Activated T-cell treated with anti-CD3 and anti-CD28 coated beads, Interleukin-2, amount 50 U/mL, for 1 hour (primary cell): ENCODE measurements at places on chromosomes 5 and 9.

GRCh38 chr5:14211818-14212803, 69.0 kb downstream of the TRIO start:
- DNase-seq, result no peak

DNA sequence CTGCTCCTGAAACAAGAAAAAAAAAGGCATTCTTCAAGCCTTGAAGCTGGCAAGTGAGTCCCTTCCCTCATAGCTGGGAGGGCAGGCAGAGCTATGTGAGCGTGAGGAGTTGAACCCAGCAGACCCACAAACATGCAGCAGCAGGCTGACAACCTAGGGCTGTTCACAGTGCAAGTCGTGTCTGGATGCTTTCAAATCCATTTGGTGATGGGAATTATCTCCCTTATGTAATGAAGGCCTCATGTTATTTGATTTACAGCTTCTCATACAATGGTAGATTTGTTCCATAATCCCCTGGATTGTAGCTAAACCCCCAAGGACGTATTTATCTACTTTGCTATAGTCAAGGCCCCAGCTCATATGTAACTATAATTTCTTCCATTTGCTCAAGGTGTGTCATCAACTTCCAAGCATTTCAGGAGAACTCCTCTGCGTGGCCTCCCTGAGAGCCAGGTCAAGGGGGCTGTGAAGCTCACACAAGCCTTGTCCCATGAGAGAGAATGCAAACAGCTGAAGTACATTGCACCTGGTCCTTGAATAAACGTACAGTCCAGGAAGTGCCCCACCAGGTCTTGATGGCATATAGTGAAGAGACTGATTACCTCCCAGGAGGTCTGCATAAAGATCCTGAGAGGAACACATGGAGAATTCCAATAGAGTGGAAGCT, 124.8 kb upstream of the SLC1A3 start:
- DNase-seq, result no peak

GRCh38 chr9:86733929-86734328, 213.4 kb downstream of the GAS1 start:
- no peak for DNase-seq

GRCh38 chr9:124007565-124008302, 3.8 kb upstream of the LHX2 start:
- DNase-seq, result no peak

DNA sequence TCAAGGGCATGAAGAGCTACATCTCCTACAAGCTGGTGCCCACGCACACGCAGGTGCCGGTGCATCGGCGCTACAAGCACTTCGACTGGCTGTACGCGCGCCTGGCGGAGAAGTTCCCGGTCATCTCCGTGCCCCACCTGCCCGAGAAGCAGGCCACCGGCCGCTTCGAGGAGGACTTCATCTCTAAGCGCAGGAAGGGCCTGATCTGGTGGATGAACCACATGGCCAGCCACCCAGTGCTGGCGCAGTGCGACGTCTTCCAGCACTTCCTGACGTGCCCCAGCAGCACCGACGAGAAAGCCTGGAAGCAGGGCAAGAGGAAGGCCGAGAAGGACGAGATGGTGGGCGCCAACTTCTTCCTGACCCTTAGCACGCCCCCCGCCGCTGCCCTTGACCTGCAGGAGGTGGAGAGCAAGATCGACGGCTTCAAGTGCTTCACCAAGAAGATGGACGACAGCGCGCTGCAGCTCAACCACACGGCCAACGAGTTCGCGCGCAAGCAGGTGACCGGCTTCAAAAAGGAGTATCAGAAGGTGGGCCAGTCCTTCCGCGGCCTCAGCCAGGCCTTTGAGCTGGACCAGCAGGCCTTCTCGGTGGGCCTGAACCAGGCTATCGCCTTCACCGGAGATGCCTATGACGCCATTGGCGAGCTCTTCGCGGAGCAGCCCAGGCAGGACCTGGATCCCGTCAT, 1.4 kb downstream of the SNX18 start:
- no peak for DNase-seq

DNA sequence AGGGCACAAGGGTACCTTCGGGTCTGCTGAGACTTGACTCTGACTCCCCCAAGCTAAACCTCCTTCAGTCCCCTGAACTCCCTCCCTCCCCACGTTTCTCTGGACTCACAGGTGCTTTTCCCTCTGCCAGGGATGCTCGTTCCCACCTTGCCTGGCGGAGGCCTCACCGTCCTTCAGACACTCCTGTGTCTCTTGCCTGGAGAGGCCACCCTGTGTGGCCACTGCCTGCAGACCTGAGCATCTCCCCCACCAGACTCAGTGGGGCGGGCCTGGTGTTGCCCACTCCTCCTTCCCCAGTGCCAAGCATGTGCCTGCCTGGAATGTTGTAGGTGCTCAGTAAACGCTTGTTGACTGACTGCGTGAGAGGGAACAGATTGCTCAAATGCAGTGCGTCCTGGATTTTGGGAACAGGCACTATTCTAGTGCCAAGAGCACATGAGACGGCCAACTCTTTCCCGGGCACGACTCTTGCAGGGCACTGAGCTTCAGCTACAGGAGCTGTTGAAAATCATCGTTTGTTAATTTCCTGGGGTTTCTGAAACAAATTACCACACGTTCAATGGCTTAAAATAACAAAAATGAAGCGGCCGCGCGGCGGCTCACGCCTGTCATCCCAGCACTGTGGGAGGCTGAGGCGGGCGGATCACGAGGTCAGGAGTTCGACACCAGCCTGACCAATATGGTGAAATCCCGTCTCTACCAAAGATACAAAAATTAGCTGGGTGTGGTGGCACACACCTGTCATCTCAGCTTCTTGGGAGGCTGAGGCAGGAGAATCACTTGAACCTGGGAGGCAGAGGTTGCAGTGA, 71.0 kb upstream of the BARHL1 start:
- DNase-seq, result no peak

DNA sequence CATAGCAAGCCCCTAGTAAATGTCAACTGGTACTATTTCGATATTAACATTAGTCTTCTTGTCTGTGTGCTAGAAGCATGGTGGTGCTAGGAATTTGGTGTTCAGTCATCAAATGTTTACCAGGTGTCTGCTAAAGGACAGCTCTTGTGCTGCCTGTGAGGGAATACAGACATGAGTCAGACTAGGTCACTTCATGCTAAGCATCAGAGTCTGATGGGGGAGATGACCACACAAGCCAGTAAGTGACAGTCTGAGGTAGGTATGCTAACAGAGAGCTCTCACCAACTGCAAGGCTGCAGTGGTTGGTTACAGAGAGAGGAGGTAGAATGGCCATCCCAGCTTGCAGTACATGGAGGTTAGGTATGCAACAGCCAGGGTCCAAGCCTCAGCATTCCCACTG, 320.9 kb downstream of the CDK5RAP2 start:
- no peak for DNase-seq

GRCh38 chr5:132493241-132493640, 2.7 kb upstream of the IRF1 start:
- DNase-seq, result no peak

- DNase-seq, result no peak
These were observed 1952.6 kb upstream of the WWC1 start for GRCh38 chr5:166338801-166339200.

- DNase-seq, result no peak
These were observed 37.4 kb downstream of the PTTG1 start for GRCh38 chr5:160458806-160459800.

- DNase-seq, result no peak
These were observed 79.3 kb upstream of the ZNF618 start for GRCh38 chr9:113796646-113797426.

- no peak for DNase-seq
These were observed 60.5 kb downstream of the DAP start for GRCh38 chr5:10700516-10700915.

DNA sequence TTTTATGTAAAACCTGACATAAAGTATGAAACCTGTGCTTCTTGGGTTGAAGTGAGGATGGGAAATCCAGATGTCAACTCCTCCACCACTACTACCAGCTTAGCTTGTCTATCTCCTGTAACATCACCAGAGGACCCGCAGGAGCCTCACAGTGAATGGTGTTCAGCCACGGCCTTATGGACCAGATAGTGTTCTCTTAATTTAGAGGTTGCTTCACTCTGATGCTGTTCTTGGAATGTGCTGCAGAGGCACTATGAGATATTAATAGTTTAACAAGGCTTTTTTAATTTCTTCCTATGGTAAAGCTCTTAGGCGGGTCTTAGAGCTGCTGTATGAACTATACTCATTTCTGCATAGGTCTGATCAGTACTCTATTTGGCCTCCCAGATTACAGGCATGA, 27.9 kb downstream of the NFX1 start:
- DNase-seq, result no peak

DNA sequence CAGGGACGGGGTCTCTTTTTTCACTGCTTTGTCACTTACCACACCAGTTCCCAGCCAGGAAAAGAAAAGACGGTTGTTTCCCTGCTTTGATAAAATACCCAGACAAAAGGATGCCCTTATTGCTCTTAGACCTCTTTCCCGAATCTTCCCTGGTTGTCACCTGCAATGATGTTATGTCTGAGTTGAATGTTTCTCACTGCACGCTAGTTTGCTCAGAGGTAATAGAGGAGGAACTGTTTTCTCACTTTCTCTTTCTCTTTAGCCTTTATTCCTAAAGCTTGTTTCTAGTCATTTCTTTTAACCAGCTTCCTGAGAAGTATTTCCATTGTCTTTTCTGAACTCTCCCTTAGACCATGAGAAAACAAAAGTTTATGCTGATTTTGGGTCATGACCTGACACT, 32.9 kb downstream of the ACER2 start:
- no peak for DNase-seq

- no peak for DNase-seq
These were observed 109.3 kb upstream of the SPDL1 start for GRCh38 chr5:169474226-169474625.

DNA sequence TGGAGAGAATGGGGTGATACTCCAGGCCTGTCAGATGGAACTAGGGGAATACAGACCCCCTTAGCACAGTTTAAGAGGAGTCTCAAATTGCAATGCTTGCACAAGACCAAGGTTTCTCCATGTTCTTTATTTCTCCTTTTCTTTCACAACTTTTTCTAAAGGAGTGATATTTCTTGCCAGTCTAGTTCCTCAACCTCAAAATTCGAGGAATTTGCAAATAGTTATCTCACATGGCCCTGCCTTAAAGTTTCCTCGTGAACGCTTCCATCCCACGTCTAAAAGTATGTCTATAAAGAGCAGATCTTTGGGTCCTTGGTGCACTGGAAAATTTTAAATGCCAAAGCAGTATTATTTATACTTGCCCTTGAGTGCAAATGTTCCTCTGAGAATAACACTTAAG, 373.8 kb upstream of the KLF4 start:
- no peak for DNase-seq

DNA sequence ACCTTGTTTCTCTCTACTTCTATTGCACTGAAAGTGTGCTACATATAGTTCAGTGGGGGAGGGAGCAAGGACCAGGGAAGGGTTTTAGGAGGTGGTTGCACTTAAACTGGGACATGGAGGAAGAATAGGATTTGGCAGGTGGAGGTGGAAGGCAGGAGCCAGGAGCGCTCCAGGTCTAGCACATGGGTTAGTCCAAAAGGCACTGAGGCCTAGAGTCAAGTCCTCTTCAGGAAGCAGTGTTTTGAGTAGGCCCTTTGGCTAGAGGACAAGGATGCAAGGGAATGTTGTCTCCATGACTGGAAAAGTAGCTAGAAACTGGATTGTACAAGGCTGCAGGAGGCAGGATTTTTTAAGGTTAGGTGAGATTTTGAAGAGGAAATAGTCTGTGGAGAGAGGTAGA, 31.5 kb downstream of the AOPEP start:
- no peak for DNase-seq

DNA sequence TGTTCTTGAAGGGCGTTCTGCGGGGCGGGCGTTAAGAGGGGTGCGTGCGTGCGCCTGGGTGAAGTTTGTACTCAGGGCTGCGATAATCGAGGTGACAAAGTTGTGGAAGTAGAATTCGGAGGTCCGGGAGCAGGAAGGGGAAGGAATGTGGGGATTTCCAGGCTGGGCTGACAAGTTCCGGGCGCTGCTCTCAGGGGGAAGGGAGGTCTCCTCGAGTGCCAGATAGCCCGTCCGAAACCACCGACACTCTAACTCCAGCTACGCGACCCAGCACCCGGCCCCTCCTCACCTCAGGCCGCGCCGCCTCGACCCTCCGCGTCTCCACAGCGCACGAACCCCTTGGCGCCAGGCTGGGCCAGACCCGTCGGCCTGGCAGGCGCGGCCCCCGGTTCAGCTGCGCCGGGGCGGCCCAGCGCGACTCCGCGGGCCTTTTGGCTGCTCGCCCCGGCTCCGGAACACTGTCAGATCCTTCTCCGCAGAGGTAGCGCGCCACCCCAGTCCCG, at the start of gene IL6ST:
IL6ST (minus strand) TSS at position 469 of the 503 bp plus-strand sequence. CDS start 18,685 bp downstream, outside the sequence.
- DNase-seq, result no peak

GRCh38 chr5:180198208-180198607, 10.8 kb downstream of the RASGEF1C start:
- DNase-seq, result no peak

DNA sequence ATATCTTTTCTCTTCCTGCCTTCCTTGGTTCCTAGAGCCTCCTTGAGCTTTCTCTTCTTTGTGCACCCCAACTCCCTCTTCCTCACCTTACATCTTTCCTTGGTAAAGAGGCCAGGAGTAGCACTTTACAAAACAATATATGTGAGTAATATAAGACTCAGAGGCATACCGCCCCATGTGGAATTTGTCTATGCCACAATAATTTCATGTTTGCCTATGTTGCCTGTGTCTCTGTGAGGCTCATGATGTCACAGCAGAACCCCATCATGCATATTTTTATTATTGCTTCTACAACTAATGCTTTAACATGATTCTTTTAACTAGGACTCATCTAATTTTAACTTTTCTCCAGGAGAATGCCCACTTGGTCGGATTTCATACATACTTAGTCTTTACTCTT, 15.0 kb upstream of the LVRN start:
- DNase-seq, result no peak
